ENCODE measurements at places on chromosomes 7 and 10.

DNA sequence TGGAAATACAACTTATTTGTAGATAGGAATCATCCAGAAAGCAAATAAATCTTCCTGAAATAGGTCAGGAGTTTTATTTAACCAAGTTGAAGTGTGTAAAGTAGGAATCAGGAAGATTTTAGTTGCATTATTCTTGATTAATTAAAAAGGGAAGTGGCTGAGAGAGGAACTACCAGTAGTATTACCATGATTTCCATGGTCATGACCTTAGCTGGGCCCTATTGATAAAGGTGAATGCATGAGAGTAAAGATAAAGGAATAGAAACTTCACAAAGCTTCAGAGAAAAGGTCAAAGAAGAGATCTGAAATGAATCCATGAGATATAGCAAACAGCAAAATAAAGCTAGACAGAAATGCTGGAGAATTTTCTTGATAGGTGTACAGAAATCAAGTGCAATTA, 46.2 kb upstream of the DLX6 start:
- DNase-seq: no peak

- DNase-seq: no peak
Observed at GRCh38 chr10:131896403-131896802, 4.4 kb upstream of the PPP2R2D start.

DNA sequence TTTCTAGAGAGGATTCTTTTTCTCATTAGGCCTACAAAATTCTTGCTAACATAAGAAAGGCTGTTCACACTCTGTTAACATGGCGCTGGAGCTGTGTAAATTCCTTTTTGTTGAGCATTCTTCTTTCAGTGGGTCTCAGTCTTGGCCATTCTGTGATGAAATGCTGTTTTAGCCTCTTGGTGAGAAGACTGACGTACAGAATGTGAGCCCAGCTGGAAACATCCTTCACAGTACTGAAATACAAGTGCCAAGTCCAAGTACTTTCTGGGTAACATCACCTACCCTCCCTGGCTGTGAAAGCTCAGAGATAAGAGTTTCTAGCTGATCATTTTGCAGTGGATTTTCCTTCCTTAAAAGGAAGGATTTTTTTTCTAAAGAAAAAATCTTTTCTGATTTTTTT, 231.8 kb downstream of the AHR start:
- no peak for DNase-seq

DNA sequence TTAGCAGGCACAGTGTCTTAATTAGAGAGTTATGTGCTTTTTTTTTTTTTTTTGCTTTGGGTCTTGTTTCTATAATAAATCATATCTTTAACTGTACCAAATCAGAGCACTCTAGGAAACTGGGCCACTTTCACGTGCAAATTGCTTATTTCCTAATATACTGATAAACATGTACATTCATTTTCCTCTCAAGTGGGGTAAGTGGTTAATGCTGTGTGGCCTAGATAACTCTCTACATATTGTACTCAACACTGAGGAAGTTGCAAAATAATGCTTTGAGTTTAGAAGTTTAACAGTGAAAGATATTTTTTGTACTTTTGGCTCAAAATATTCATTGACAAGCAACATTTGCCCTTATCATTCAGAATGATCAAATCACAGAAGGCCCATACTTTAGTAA, 115.9 kb upstream of the IFRD1 start:
- DNase-seq: no peak

GRCh38 chr7:137696376-137696775, 150.4 kb downstream of the DGKI start:
- no peak for DNase-seq

GRCh38 chr10:43863270-43863669, 214.6 kb upstream of the ZNF32 start:
- no peak for DNase-seq

DNA sequence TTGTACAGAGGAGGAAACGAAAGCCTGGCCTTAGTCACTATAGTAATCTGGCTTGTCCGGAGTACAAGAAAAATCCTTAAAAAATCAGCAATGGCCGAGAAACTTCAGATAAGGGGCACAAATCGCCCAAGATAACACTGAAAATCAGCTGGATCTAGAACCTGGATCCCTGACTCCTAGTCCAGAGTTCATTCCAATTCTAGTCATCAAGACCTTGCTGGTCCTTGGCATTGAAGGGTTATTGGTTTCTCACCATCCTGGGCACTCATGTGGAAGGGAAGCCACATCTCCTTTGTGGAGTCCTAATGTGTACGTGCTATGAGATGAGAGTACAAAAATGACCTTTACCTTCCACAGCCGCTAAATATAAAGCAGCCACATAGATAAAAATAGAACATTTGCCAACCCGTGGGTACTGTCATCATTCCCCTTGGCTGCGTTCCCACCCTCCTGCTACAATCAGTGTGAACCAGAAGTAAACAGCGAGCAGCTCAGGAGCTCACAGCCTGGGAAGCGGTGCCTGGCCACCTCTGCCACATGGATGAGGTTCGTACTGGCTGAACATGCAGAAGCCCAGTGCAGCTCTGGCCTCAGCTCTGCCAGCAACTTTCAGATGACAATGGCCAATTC, 116.0 kb upstream of the PDLIM1 start:
- DNase-seq: no peak

- DNase-seq: no peak
Observed at GRCh38 chr7:114087653-114088469, 169.1 kb upstream of the PPP1R3A start.
